ENCODE measurements at places on chromosomes 3 and 15. TPM values are rescaled to one million over a fixed set of nuclear protein-coding genes. Genes with fewer than 3 reads are reported as not detected.

CNTN4 gene
- total RNA-seq, result 13.4 TPM

LRRIQ4 gene
- total RNA-seq, result not detected

PPP1R14D gene
- total RNA-seq, result 57.5 TPM

CPB1 gene
- total RNA-seq, result 0.92 TPM

CHRNA7 gene
- total RNA-seq, result 5.3 TPM

TMEM44 gene
- 30.9 TPM for total RNA-seq

ABHD6 gene
- 38.4 TPM for total RNA-seq

BFSP2 gene
- not detected for total RNA-seq

RFTN1 gene
- 6.9 TPM for total RNA-seq

PATL2 gene
- 3.9 TPM for total RNA-seq

SLC25A36 gene
- total RNA-seq, result 38.3 TPM

DUOXA2 gene
- 5.8 TPM for total RNA-seq

PPP2R3A gene
- 33.8 TPM for total RNA-seq

VGLL3 gene
- 1.5 TPM for total RNA-seq

SV2B gene
- total RNA-seq, result 4.2 TPM

TJP1 gene
- 86.9 TPM for total RNA-seq

TPRG1 gene
- total RNA-seq, result 3.2 TPM

DNA sequence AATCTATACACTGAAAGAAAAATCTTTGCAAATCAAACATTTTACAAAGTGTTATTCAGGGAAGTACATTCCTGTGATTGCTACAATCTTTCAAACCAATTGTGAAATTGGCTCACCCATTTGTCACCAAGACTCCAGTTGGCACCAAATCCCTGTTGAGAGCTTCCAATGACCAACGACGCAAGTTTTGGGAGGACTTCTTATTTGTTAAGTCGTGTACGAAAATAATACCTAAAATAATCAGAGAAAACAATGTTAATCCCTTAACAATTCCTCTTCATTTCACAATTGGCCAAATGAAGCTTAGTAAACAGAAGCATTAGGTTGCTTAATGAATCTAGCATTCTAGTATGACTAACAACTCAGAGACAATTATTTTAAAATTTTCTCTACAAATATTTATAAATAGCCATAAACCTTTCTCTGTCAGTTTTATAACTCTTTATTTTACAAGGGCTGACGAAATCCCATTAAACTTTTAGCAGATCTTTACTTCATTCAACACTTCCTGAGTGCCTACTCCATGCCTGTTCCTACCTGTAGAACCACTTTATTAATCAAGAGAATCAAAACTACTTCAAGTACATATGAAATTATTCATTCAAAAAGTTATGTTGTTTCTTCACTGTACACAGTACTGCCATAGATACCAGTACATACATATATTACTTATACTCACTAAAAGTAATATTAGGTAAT lies 24.0 kb upstream of the HGD start:
- DNase-seq, result no peak

GRCh38 chr3:196842567-196843434 lies 24.9 kb upstream of the SENP5 start:
- DNase-seq, result no peak

- DNase-seq, result no peak
These were observed 87.7 kb downstream of the IGF1R start for GRCh38 chr15:98735895-98736617.

- no peak for DNase-seq
These were observed 72.0 kb upstream of the CDIN1 start for GRCh38 chr15:36507458-36507857.

DNA sequence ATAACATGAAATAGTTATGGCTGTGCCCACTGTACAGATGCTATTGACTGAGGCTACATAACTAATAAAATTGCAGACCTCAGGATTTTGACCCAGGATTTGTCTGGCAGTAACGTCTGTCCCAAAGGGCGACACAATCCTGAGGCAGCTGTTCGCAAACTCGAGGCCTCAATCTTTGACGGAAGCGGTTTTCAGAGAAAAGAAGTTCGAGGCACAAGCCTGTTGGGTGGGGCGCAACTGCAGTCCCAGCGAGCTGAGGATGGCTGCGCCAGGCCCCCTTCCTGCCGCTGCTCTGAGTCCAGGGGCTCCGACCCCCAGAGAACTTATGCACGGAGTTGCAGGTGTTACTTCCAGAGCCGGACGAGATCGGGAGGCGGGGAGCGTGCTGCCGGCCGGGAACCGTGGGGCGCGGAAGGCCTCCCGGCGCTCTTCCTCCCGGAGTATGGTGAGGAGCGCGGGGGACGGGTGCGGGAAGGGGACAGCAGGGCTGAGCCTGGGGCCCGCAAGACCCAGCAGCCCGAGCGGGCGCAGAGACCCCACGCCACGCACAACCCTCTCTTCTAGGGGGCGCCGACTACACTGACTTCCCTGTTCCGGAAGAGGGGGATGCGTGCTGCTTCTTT lies at the start of gene PARP15:
TSS of gene PARP15 (plus strand) at position 242 of the 623 bp plus-strand sequence. CDS start at position 260, 18 bp downstream.
- DNase-seq, result peak; percentile 20

GRCh38 chr15:99090938-99091337 lies 13.9 kb upstream of the SYNM start:
- DNase-seq, result no peak

DNA sequence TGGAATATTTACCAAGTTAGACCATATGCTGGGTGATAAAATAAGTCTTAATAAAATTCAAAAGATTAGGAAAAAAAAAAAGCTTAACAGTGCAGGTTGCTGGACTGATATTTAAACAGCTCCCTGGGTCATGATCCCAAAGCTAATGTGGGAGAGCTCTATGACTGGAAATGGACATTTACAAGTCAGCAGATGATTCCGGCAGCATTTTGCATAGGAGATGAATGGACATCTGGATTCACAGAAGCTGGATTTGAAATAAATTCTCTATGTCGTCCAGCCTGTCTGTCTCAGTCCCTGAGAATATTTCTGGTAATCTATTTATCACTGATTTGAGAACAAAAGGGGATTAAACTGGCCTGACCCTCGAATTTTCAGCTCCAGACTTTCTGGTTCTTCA lies 52.3 kb upstream of the KLHL25 start:
- DNase-seq, result no peak

GRCh38 chr15:44711743-44712345 lies 527 bp downstream of the B2M start:
- DNase-seq, result peak; percentile 62

- DNase-seq, result no peak
These were observed 44.4 kb downstream of the EPHB1 start for GRCh38 chr3:134839422-134839821.

DNA sequence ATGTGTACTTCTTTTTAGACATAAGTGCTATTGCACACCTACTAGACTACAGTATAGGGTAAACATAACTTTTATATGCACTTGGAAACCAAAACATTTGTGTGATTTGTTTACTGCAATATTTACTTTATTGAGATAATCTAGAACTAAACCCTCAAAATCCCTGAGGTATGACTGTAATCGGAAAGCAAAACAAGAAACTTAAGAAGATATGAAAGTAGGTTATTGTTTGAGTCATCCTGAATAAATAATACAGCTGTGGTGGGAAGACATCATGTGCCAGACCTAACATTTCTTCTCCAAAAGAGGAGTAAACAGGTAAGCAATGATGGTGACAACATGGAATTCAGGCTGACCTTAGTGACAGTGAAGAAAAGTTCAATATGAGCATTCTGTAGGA lies 765.5 kb downstream of the OTOL1 start:
- no peak for DNase-seq

DNA sequence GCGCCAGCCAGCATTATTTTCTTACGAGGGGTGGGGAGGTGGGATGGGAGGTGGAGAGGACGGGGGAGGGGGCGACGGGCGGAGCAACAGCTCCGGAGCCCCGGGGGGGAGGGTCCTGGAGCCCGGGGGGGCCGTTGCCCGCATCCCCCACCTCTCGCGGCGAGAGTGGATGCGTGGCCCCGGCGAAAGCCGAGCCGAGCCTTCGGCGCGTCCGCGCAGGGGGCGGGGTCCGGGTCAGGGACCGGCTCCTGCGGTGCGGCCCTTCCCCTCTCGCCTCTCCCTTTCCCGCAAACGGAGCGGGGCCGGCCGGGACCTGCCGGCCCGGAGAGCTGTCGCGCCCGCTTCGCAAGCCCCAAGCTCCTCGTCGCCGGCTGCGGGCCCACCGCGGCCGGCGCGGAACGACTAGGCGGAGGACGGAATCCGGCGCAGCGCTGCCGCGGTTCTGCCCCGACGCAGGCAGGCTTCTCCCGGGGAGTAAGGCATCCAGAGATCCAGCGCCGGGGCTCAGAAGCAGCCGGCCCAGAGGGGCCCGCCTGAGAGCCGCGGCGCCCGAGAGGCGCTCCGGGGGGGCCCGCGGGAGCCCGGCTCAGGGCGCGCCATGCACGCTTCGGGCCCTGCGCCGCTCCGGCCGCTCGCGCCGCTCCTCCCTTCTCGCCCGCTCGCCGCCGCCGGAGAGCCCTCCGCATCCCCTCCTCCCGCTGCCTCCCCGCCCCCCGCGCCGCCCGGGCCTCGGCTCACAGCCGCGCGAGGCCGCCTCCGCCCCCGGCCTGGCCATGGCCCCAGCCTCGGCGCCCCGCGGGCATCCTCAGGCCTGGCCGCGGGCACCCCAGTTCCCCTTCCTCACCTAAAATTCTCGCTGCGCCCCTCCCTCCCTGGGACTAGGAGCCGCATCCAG lies 459 bp upstream of the ADCY5 start:
- no peak for DNase-seq

GRCh38 chr3:190585805-190586630 lies 72.1 kb downstream of the IL1RAP start:
- no peak for DNase-seq

DNA sequence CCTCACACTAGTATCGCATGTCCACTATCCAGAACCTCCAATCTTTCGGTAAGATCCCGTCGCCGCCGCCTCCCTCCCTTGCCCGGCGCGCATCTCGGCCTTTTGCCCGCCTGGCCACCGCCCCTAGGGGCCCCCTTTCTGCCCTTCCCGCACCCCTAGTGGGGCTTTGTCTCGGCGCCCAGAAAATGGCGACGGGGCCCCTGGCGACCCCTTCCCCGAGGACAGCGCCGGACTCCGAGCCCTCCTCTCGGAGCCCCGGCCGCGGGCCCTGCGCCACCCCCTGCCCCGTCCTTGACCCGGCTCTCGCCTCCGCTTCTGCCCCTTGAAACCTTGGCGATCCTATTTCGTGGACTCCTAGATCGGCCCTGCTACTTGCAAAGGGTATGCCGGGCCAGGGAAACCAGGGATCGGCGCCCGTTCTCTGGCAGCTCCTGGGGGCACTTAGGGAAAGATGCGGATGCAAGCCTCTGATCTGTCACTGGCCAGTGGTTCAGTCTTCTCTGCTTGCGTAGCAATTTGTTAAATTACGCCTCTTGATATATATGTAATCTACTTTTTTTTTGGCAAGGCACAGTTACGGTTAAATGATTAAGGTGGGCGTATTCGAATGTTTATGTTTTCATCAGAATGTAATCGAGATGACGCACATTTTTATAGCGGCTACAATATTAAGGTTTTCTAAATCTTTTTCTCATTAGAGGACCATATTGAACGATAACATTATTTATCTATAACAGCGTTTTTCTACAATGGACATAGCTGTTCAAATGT lies 603 bp downstream of the EIF1B start:
- peak; percentile 55 for DNase-seq

DNA sequence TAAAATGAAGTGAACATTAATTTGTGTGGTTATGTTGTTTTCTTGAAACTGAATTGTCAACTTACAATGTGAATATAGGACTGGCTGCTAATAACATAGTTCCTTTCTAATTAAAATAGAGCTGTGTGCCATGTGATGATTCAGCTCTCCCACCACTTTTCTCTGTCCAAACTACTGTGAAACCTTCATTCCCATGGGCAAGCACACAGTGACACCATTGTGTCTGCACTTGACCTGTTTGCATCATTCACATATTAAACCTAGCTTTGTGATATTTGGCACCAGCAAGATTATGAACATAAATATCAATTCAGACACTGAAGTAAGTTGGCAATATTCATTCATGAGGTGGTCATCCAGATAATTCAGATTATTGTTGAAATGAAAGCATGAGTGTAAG lies 78.8 kb upstream of the TCF12 start:
- no peak for DNase-seq

DNA sequence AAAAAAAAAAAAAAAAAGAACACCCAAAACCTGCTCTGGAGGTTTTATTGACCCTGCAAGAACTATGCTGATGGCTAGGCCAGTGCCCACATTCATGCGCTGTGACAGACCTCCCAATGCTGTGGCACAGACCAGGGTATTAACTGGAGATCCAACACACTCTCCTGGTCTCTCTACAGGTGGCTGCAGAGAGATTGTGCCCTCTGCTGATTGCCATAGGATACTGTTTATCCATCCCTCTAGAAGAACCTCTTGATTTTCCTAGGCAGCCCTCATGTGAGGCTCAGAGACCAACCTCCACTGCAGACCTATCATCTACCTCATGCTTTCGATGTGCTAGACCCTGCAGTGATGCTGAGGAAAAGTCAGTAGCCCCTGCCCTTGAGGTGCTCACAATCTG lies 125.5 kb upstream of the TRIM42 start:
- DNase-seq, result no peak

- no peak for DNase-seq
These were observed 12.1 kb downstream of the PCLAF start for GRCh38 chr15:64369078-64369607.

GRCh38 chr3:39780352-39780751 lies 29.1 kb upstream of the MYRIP start:
- DNase-seq, result no peak

DNA sequence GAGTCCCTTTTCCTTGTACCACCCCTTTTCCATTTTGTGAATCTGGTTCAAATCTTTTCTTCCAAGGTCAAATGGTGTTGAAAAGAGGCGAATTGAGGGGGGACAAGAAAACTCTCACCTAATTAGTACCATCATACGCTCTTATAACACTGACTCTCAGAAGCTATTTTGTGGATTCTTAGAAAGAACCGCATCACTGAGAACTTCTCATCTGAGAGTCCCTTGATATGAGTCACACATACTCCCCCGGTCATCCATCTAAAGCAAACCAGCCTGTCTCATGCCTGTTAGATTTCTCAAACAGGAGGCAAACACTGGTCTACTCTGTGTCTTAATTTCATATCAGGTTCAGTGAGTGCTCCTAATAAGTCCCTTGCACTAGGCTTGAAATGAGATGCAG lies 76.5 kb upstream of the SPRED1 start:
- DNase-seq, result no peak

DNA sequence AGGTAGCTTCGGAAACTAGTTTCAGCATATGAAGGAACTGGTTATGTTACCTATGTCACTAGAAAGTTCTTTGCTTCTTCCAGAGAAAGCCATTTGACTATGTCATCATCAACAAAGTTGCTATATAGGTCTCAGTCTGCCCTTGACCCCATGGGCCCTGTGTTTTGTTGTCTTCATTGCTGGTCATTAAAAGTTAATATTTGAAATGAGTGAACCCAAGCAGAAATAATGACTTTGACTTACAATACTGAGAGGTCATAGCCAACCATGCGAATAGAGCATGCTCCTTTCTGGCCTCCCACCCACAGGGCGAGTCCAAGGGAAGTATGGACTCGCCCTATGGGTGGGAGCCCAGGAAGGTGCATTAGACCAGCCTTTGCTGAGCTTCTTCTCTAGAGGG lies 40.9 kb downstream of the APH1B start:
- DNase-seq, result no peak

- DNase-seq, result no peak
These were observed 31.2 kb downstream of the CHDH start for GRCh38 chr3:53815067-53815466.

Data from mucosa of descending colon (tissue), 3 donors.